ELF-1 (cell line): ENCODE measurements at places on chromosomes 4 and X.

GRCh38 chr4:7950301-7951092 is 10.8 kb upstream of the AFAP1 start:
- no peak for DNase-seq

- no peak for DNase-seq
Measured at GRCh38 chr4:79959652-79960051, 113.4 kb downstream of the ANTXR2 start.

DNA sequence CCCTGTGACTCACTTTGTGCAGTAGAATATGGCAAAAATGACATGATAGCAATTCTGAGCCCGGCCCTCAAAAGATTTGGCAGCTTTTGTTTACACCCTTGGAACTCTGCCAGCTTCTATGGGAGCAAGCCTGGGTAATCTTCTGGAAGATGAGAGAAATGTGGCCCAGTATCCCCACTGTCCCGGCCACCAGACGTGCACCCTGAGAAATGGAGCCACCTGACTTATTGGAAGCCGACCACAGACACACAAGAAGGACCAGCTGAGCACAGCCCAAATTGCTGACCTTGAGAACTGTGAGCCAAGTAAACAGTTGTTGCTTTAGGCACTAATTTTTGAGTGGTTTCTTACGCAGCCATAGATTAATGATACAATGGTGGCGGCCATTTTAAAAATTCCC is 197.0 kb downstream of the STIM2 start:
- no peak for DNase-seq

DNA sequence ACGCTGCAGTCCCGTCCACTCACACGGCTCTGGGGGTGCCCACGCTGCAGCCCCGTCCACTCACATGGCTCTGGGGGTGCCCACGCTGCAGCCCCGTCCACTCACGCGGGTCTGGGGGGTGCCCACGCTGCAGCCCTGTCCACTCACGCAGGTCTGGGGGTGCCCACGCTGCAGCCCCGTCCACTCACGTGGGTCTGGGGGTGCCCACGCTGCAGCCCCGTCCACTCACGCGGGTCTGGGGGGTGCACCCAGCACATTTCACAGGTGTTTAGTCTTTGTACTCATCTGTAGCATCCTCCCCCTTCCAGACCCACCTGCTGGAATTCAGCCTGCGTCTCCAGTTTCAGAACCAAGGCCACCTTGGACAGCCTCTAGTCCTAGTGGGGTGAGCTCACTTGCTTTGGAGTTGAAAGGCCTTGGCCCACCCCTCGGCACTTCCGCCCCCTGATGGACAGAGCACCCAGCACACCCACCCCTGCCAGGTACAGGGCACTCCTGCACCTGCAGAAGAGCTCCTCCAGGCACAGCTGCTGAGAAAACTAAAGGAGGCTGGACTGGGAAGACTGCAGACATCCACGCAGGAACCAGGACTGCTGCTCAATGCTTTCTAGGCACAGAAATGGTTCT is 73.0 kb downstream of the ABLIM2 start:
- peak; percentile 57 for DNase-seq

GRCh38 chr4:41044791-41045190 is 169.6 kb downstream of the APBB2 start:
- no peak for DNase-seq

- DNase-seq, result no peak
Measured at GRCh38 chrX:115284877-115285276, 4.6 kb upstream of the LUZP4 start.
